Renal cortex interstitium (tissue), 15 donors: ENCODE measurements at places on chromosomes 6 and 20. TPM values are rescaled to one million over a fixed set of nuclear protein-coding genes. Genes with fewer than 3 reads are reported as not detected.

The RAET1L gene
- not detected for polyA plus RNA-seq

GRCh38 chr6:26295691-26296555, 69.1 kb upstream of the BTN3A2 start:
- DNase-seq, result no peak

GRCh38 chr6:23663096-23663495, 462.9 kb upstream of the NRSN1 start:
- no peak for DNase-seq

DNA sequence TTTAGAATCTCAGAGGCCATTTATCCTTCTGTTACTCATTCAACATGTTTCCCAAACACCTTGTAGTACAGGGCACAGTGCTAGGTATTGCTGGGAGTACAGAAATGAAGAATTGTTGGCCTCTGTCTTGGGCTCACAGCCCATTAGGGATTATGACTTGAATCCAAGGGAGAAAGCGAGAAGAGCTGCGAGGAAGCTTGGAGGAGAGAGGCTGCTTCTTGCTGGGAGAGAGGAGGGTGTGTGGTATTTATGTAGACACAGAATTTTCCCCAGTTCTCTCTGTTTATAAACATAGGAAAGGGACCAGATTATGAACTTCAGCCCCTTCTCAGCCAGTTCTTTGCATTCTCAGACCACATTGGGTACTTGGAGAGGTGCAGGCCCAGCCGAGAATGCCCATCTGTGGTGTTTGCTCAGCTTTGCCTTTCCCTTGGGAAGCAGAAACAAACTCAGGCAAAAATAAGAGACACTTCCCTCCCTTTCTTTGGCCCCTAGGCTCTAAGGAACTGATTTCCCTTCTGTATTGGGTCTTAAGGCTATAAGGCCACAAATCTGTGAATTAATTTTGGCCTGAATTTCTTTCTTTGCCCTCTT, 17.9 kb downstream of the CHMP4B start:
- no peak for DNase-seq

- no peak for DNase-seq
Observed at GRCh38 chr20:2858591-2858990, 14.7 kb upstream of the PTPRA start.
